Endothelial cell (in vitro differentiated cells): ENCODE measurements at places on chromosomes 16 and 17.

- DNase-seq: no peak
- H3K4me1 ChIP-seq: peaks cover 24% of the 10 kb centered on the region
- peaks cover 19% of the 10 kb centered on the region for H3K27me3 ChIP-seq
- peak overlapping the region; percentile 76 for H3K4me3 ChIP-seq
- H3K36me3 ChIP-seq: peaks cover 3% of the 10 kb centered on the region
- H3K27ac ChIP-seq: peak overlapping the region; percentile 14
Measured at GRCh38 chr16:73049091-73049490, 1.2 kb upstream of the ZFHX3 start.

- H3K4me3 ChIP-seq: peak overlapping the region; percentile 97
- peaks cover 4% of the 10 kb centered on the region for H3K27me3 ChIP-seq
- H3K27ac ChIP-seq: peak overlapping the region; percentile 32
- H3K4me1 ChIP-seq: peaks cover 8% of the 10 kb centered on the region
Measured at GRCh38 chr16:28863929-28864793, 518 bp downstream of the SH2B1 start.

GRCh38 chr16:81734632-81735434 is 44.3 kb upstream of the PLCG2 start:
- H3K4me3 ChIP-seq: no peak overlapping the region
- no peaks in the 10 kb centered on the region for H3K36me3 ChIP-seq
- peaks cover 16% of the 10 kb centered on the region for H3K4me1 ChIP-seq
- no peaks in the 10 kb centered on the region for H3K27me3 ChIP-seq
- peak overlapping the region; percentile 22 for H3K27ac ChIP-seq

- no peaks in the 10 kb centered on the region for H3K36me3 ChIP-seq
- H3K4me1 ChIP-seq: peaks cover 34% of the 10 kb centered on the region
- DNase-seq: peak; percentile 15
- peak overlapping the region; percentile 30 for H3K27ac ChIP-seq
- peak overlapping the region; percentile 91 for H3K4me3 ChIP-seq
Measured at GRCh38 chr16:67843343-67843765, 1.2 kb downstream of the THAP11 start.

DNA sequence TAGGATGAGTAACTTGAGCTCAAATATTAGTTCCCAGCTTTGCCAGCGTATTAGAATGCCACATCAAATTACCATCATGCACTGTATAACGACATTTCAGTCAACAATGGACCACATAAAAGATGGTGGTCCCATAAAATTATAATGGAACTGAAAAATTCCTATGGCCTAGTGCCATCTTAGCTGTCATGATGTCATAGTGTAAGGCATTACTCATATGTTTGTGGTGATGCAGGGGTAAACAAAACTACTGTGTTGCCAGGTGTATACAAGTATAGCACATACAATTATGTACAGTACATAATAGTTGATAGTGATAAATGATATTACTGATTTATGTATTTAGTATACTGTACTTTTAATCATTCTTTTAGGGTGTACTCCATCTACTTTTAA is 54.4 kb upstream of the NETO2 start:
- DNase-seq: no peak
- H3K36me3 ChIP-seq: peaks cover 4% of the 10 kb centered on the region
- H3K27me3 ChIP-seq: no peaks in the 10 kb centered on the region
- no peaks in the 10 kb centered on the region for H3K4me1 ChIP-seq

GRCh38 chr17:35968520-35969054 is 12.7 kb downstream of the CCL16 start:
- H3K36me3 ChIP-seq: no peaks in the 10 kb centered on the region
- H3K4me1 ChIP-seq: peaks cover 21% of the 10 kb centered on the region
- no peak for DNase-seq
- no peak overlapping the region for H3K27ac ChIP-seq
- H3K27me3 ChIP-seq: no peaks in the 10 kb centered on the region
- H3K4me3 ChIP-seq: no peak overlapping the region

- peaks cover 19% of the 10 kb centered on the region for H3K36me3 ChIP-seq
- peaks cover 2% of the 10 kb centered on the region for H3K27me3 ChIP-seq
Measured at GRCh38 chr17:40821536-40821935, 878 bp downstream of the KRT10 start.

GRCh38 chr17:42287305-42287976 is 857 bp upstream of the STAT5A start:
- no peak for DNase-seq
- H3K27ac ChIP-seq: peak overlapping the region; percentile 92
- H3K4me3 ChIP-seq: peak overlapping the region; percentile 93
- H3K4me1 ChIP-seq: peaks cover 45% of the 10 kb centered on the region
- peaks cover 9% of the 10 kb centered on the region for H3K27me3 ChIP-seq
- peaks cover 13% of the 10 kb centered on the region for H3K36me3 ChIP-seq

- DNase-seq: no peak
- H3K4me3 ChIP-seq: no peak overlapping the region
Measured at GRCh38 chr17:79922116-79922601, 82.9 kb upstream of the CBX4 start.

GRCh38 chr16:69440250-69440649 is 15.8 kb downstream of the CYB5B start:
- no peak overlapping the region for H3K4me3 ChIP-seq
- H3K36me3 ChIP-seq: no peaks in the 10 kb centered on the region
- peaks cover 11% of the 10 kb centered on the region for H3K4me1 ChIP-seq
- DNase-seq: no peak

DNA sequence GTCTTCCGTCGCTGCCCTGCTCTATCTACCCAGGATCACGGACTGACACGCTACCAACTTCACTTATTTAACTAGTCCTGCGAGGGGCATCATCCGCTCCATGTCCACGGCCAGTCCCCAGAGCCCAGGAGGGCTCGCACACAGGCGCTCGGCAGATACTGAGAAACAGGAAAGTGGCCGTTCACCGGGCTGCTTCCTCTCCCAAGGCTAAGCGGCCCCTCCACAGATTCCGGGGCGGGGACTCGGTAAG is 388 bp downstream of the OXLD1 start:
- H3K4me3 ChIP-seq: peak overlapping the region; percentile 94
- H3K27ac ChIP-seq: peak overlapping the region; percentile 98
- H3K36me3 ChIP-seq: peaks cover 23% of the 10 kb centered on the region
- DNase-seq: peak; percentile 62
- peaks cover 17% of the 10 kb centered on the region for H3K4me1 ChIP-seq

- H3K27ac ChIP-seq: no peak overlapping the region
- H3K36me3 ChIP-seq: no peaks in the 10 kb centered on the region
- peaks cover 5% of the 10 kb centered on the region for H3K27me3 ChIP-seq
- DNase-seq: no peak
Measured at GRCh38 chr17:77602062-77602746, 356.3 kb upstream of the TNRC6C start.

GRCh38 chr17:56213031-56213430 is 59.8 kb downstream of the ANKFN1 start:
- no peak for DNase-seq
- H3K27me3 ChIP-seq: no peaks in the 10 kb centered on the region
- no peak overlapping the region for H3K27ac ChIP-seq
- no peaks in the 10 kb centered on the region for H3K4me1 ChIP-seq
- no peak overlapping the region for H3K4me3 ChIP-seq
- H3K36me3 ChIP-seq: no peaks in the 10 kb centered on the region

GRCh38 chr17:47792457-47792856 is 29.1 kb downstream of the OSBPL7 start:
- H3K27me3 ChIP-seq: peaks cover 12% of the 10 kb centered on the region
- H3K27ac ChIP-seq: no peak overlapping the region
- peaks cover 6% of the 10 kb centered on the region for H3K4me1 ChIP-seq
- DNase-seq: no peak
- H3K4me3 ChIP-seq: no peak overlapping the region

- no peak for DNase-seq
- H3K4me3 ChIP-seq: no peak overlapping the region
- peaks cover 7% of the 10 kb centered on the region for H3K4me1 ChIP-seq
- H3K27ac ChIP-seq: no peak overlapping the region
- H3K27me3 ChIP-seq: peaks cover 1% of the 10 kb centered on the region
- H3K36me3 ChIP-seq: no peaks in the 10 kb centered on the region
Measured at GRCh38 chr16:7653746-7654461, 321.3 kb downstream of the RBFOX1 start.

- no peak overlapping the region for H3K27ac ChIP-seq
- no peak for DNase-seq
- H3K4me1 ChIP-seq: no peaks in the 10 kb centered on the region
- peaks cover 3% of the 10 kb centered on the region for H3K27me3 ChIP-seq
- H3K4me3 ChIP-seq: no peak overlapping the region
Measured at GRCh38 chr16:50276801-50277555, 10.6 kb downstream of the ADCY7 start.

DNA sequence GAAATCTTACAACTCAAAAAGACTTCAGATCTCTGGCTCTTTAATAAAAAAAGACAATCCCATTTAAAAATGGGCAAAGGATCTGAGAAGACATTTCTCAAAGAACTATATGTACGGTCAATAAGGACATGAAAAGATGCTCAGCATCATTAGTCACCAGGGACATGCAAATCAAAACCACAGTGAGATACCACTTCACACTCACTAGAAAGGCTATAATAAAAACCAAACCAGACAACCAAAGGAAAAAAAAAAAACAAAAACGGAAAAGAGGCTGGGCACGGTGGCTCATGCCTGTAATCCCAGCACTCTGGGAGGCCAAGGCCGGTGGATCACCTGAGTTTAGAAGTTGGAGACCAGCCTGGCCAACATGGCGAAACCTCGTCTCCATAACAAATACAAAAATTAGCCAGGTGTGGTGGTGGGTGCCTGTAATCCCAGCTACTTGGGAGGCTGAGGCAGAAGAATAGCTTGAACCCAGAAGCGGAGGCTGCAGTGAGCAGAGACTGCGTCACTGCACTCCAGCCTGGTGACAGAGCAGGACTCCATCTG is 1.7 kb upstream of the NPIPB7 start:
- peaks cover 3% of the 10 kb centered on the region for H3K27me3 ChIP-seq
- DNase-seq: no peak
- no peak overlapping the region for H3K27ac ChIP-seq
- H3K36me3 ChIP-seq: peaks cover 4% of the 10 kb centered on the region
- no peak overlapping the region for H3K4me3 ChIP-seq
- H3K4me1 ChIP-seq: no peaks in the 10 kb centered on the region

GRCh38 chr17:7478276-7479212 is 887 bp downstream of the ZBTB4 start:
- DNase-seq: no peak
- peaks cover 4% of the 10 kb centered on the region for H3K36me3 ChIP-seq
- H3K4me3 ChIP-seq: peak overlapping the region; percentile 94
- peaks cover 28% of the 10 kb centered on the region for H3K27me3 ChIP-seq

- no peak overlapping the region for H3K4me3 ChIP-seq
- no peak for DNase-seq
- peaks cover 2% of the 10 kb centered on the region for H3K27me3 ChIP-seq
Measured at GRCh38 chr17:77745702-77746101, 212.8 kb upstream of the TNRC6C start.

- H3K4me1 ChIP-seq: no peaks in the 10 kb centered on the region
- no peak overlapping the region for H3K4me3 ChIP-seq
- no peak overlapping the region for H3K27ac ChIP-seq
- peaks cover 6% of the 10 kb centered on the region for H3K27me3 ChIP-seq
Measured at GRCh38 chr17:36899250-36900159, 37.8 kb upstream of the LHX1 start.

GRCh38 chr17:29726715-29727252 is 104.1 kb upstream of the CORO6 start:
- peak overlapping the region; percentile 100 for H3K27ac ChIP-seq
- H3K27me3 ChIP-seq: peaks cover 8% of the 10 kb centered on the region
- peak overlapping the region; percentile 63 for H3K4me3 ChIP-seq
- H3K4me1 ChIP-seq: peaks cover 62% of the 10 kb centered on the region
- H3K36me3 ChIP-seq: peaks cover 29% of the 10 kb centered on the region
- DNase-seq: peak; percentile 14

- H3K36me3 ChIP-seq: no peaks in the 10 kb centered on the region
- H3K4me3 ChIP-seq: no peak overlapping the region
- no peak for DNase-seq
- peaks cover 16% of the 10 kb centered on the region for H3K27me3 ChIP-seq
- no peak overlapping the region for H3K27ac ChIP-seq
Measured at GRCh38 chr16:56353054-56353921, 72.1 kb downstream of the AMFR start.

DNA sequence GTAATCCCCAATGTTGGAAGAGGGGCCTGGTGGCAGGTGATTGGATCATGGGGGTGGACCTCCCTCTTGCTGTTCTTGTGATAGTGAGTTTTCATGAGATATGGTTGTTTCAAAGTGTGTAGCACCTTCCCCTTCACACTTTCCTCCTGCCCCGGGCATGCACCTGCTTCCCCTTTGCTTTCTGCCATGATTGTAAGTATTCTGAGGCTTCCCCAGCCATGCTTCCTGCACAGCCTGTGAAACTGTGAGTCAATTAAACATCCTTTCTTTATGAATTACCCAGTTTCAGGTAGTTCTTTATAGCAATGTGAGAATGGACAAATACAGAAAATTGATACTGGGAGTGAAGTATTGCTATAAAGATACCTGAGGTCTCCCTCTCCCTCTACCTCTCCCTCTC is 29.4 kb downstream of the RNF112 start:
- no peak overlapping the region for H3K4me3 ChIP-seq
- DNase-seq: no peak
- no peak overlapping the region for H3K27ac ChIP-seq
- no peaks in the 10 kb centered on the region for H3K27me3 ChIP-seq

- H3K36me3 ChIP-seq: no peaks in the 10 kb centered on the region
- no peak for DNase-seq
- H3K4me1 ChIP-seq: peaks cover 44% of the 10 kb centered on the region
Measured at GRCh38 chr17:63993368-63993985, 4.7 kb upstream of the PRR29 start.

DNA sequence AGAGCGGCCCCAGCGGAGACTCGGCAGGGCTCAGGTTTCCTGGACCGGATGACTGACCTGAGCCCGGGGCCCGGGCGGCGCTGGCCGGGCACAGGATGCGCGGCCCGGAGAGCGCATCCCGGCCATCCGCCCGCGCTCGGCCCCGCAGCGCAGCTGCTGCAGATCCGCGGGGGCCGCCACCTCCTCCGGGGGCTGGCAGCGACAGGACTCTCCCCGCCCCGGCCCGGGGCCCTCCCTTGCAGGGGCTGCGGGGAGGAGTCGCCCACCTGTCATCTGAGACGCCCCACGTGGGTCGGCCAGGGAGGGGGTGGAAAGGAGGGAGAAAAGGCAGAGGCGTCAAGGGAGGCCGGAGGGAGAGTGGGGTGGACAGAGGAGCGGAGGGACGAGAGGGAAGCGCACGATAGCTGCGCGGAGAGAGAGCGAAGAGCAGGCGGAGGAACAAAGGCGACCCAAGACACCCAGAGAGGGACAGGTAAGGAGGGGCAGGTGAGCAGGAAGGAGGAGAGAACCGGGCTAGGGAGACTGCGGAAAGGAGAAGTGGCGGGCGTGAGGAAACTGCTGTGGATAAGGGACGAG is 471 bp upstream of the PRKAR1A start:
- peak overlapping the region; percentile 92 for H3K4me3 ChIP-seq
- peak; percentile 76 for DNase-seq
- H3K27me3 ChIP-seq: peaks cover 20% of the 10 kb centered on the region
- peak overlapping the region; percentile 99 for H3K27ac ChIP-seq
- peaks cover 27% of the 10 kb centered on the region for H3K36me3 ChIP-seq
